ENCODE measurements at places on chromosomes 5 and 9. TPM values are rescaled to one million over a fixed set of nuclear protein-coding genes. Genes with fewer than 3 reads are reported as not detected.

TRPM6 gene
- 0.03 TPM for total RNA-seq

CAMK4 gene
- 2.7 TPM for total RNA-seq

TOR1A gene
- total RNA-seq: 17.8 TPM

DMGDH gene
- total RNA-seq: 119 TPM

SLC6A7 gene
- not detected for total RNA-seq

PNPLA7 gene
- total RNA-seq: 17.7 TPM

ADAMTS19 gene
- total RNA-seq: 0.23 TPM

FOXD4L4 gene
- total RNA-seq: 0.15 TPM

EXD3 gene
- total RNA-seq: 19.3 TPM
